ENCODE measurements at places on chromosomes 4 and X.

DNA sequence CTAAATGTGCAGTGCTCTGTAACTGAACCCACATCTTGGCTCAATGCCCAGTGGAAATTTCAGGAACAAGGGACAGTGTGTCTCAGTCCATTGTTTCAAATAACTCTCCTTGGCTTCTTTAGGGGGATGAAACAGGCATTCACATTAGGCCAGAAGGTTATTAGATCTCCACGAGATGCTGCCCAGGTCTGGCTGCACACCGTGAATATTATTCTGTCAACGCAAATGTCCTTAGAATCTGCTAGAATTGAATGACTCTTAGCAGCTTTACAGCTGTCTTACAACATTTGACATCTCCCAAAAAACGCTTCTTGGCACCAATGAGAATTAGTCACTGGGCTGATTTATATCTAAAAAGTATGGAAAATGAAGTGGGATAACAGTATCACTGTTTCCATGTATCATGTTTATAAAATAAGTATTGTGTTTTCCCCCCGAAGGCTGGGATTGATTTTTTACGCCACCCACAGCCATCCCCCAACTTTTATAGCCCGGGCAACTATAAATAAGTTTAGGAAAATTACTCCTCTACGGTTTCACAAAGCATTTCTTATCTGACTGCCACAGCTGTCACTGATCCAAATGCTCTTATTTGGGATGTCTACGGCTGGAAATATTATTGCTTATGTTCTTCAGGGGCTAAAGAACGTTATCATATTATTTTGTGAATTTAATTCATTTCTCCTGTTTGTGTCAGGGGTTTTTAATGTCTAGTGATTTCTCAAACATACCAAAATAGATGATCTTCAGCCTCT lies 559.7 kb upstream of the FAT1 start:
- DNase-seq, result no peak

DNA sequence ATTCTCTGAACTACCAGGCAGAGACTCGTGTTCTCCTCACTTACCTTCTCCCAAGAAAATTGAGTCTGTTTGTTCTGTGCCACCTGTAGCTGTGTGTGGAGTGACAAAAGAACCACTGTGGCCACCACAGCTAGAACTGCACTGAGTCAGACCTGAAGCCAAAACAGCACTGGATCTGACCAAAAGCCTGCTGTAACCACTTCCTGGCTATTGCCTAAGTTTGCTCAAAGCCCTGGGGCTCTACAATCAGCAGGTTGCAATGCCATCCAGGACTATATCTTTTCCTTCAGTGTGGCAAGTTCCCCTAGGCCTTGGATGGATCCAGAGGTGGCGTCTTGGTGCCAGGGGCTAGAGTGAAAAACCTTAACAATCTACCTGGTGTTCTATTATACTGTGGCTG lies 449.1 kb downstream of the FAM133A start:
- DNase-seq, result no peak

- no peak for DNase-seq
Observed at GRCh38 chr4:132642016-132642817, 506.9 kb upstream of the PCDH10 start.

- no peak for DNase-seq
Observed at GRCh38 chr4:105170711-105171110, 24.0 kb downstream of the TET2 start.

- DNase-seq, result no peak
Observed at GRCh38 chrX:11053351-11053750, 57.8 kb upstream of the HCCS start.

- no peak for DNase-seq
Observed at GRCh38 chr4:1354136-1354982, 7.4 kb downstream of the UVSSA start.

GRCh38 chrX:41001327-41001726 lies 83.9 kb upstream of the USP9X start:
- DNase-seq, result no peak

DNA sequence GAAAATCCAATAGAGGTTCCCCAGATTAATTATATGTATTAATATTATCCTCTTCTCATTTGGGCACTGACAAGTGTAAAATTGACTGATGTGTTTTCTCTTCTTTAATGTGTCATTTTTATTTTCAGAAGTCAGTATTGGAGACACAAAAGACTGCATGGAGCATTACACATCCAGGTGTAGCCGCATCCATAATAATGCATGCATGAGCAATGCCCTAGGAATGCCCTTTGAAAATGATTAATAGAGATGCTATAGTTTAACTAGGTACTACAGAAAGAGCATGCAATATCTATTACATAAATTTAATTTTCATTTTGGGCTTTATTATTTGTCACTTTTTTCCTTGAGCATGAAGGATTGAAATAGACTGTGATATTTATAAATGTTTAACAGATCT lies 509.9 kb downstream of the SPOCK3 start:
- no peak for DNase-seq

- DNase-seq, result no peak
Observed at GRCh38 chr4:153645183-153645582, 38.9 kb upstream of the TLR2 start.

DNA sequence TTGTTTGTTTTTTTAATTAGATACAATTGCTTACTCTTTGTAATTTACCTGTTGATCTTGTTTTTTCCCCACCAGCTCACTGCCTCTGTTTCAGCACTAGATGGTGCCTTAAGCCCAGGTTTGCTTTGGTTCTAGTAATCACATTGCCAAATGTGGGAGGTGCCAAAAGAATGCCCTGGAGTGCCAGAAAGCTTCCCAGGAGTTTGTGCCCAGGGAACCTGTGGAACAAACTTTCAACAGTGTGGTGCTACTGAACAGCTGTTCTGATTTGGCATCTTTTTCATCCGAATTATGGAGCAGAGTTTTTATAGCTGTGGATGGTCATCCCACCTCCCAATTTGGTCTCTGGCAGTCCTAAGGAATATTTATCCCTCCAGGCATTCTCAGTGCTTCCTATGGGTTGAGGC lies 1000.7 kb downstream of the STIM2 start:
- no peak for DNase-seq

- no peak for DNase-seq
Observed at GRCh38 chr4:171101845-171102244, 711.4 kb upstream of the GALNTL6 start.

DNA sequence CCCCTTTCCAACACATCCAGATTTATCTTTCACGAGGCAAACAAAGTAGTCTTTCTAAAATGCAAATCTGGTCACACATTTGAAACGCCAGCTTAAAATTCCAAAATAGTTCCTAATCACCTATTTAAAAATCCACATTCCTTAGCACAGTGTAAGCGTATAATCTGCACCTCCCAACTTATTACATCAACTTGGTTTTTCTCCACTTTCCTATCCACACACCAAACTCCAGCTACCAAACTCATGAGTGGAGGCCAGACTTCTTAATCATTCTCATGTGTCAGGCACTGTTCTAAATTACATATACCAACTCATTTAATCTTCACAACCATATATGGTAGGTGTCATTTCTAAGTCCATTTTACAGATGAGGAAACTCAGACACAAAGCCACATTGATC lies 33.8 kb downstream of the ENOX2 start:
- DNase-seq, result no peak

GRCh38 chr4:182748949-182749348 lies 168.2 kb downstream of the DCTD start:
- DNase-seq, result no peak

DNA sequence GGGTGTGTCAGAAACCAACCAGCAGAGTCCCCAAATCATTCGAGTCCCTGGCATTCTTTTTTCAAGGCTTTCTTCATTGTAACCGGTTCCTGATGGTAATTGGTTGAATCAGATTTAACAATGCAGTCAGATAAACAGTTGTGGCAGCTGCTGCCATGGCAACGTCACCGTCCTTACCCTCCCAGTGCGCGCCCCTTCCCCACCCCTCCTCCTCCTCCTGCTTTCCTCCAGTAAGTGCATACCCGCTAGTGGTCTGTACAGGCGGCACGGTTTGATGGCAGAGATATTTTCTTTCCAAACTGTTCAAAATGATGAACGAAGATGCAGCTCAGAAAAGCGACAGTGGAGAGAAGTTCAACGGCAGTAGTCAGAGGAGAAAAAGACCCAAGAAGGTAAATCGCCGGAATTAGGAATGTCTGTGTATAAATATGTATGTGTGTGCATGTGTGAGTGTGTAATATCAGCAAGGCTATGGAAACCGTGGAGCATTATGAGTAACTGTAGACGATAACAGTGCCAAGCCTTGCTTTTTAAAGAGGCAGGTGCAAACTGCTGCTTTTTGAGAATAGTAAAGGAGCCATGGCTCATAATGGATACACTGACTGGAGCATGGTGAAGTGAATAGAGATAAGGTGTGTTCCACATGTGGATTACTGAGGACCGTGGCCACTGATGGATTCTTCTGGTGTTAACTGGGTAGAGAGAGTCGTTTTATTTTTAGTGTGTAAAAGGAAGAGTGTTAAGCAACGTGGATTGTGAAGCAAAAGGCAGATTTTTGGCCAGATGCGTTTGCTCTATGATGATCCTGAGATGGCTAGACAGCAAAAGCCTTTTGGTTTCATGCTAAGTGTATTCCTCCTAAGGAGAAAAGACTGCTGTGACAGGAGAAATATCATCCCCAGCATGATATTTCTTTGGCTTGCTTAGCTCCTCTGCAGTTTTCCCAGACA lies at the start of gene ANK2:
TSS of gene ANK2 (plus strand) at position 233 of the 950 bp plus-strand sequence. CDS start at position 309, 76 bp downstream.
- no peak for DNase-seq

DNA sequence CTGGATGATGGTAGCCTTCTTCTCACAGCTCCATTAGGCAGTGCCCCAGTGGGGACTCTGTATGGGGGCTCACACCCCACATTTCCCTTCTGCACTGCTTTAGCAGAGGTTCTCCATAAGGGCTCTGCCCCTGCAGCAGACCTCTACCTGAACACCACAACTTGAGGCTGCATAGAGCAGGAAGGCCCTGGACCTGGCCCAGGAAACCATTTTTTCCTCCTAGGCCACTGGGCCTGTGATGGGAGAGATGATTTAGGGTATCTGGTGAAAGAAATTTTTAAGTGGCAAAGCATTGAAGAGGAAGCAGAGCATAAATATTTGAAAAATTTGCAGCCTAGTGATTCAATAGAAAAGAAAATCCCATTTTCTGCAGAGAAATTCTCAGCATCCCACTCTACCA lies 17.3 kb downstream of the F8A3 start:
- no peak for DNase-seq

DNA sequence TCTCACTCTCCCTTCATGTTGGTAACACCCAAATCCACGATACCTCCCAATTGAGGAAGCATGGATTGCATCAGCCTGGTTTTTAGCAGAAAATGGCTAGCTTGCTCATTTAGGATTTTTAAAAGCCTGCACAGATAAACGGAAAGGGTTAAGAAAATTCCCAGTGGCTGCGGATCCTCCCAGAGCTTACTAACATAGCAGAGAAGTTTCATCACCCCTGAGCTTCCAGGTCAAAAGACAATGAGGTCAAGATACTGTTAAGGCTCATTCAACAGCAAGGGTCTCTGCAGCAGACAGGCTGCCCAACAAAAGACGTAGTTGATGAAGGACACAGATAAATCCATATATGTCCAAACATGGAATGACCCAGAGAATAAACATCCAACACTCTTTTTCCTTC lies 220.2 kb downstream of the ASMT start:
- DNase-seq, result no peak

- no peak for DNase-seq
Observed at GRCh38 chr4:121148000-121148399, 16.1 kb downstream of the TNIP3 start.

DNA sequence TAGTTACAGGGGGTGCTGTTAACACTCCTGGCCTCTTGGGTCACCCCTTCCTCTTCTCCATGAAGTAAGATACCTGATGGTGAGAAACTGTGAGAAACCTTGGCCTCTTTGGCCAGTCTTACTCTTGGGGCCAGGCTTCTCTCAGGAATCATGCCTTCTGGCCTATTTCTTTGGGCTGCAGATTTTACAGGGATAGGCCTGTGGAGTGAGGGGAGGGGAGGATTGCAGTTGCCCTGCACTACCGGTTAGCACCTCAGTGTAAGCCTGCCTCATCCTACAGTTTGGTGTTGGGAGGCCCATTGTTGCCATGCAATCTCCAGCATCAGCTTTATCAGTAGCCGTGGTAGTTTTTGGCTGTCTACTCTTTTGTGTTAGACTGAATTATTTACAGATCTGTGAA lies 7.6 kb upstream of the PGRMC2 start:
- no peak for DNase-seq

DNA sequence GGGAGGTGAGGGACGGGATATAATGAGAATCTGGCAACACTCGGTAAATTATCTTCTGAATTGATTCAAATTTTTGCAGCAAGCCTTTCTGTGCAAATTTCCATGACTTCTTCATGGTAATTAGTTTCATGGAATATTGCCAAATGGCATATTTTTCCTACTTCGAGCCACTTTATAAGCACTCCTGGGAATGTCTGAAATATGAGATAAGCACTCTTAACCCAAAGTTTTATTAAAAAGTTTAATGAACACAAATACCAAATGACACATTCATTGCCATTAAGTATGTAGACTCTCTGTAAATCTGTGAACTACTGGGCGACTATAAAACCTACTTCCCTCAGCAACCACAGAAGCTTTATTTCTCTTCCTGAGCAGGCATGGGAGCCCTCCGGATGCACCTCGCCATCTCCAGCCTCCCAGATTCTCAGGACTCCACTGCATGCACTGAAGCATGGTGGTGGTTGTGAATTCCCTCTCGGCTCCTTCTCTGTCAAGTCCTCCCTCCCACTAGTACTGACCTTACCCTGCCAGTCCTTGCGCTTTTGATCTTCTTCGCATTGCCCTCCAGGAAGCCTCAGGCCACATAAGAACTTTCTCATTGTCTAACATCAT lies 154.4 kb upstream of the RPL34 start:
- DNase-seq, result no peak

DNA sequence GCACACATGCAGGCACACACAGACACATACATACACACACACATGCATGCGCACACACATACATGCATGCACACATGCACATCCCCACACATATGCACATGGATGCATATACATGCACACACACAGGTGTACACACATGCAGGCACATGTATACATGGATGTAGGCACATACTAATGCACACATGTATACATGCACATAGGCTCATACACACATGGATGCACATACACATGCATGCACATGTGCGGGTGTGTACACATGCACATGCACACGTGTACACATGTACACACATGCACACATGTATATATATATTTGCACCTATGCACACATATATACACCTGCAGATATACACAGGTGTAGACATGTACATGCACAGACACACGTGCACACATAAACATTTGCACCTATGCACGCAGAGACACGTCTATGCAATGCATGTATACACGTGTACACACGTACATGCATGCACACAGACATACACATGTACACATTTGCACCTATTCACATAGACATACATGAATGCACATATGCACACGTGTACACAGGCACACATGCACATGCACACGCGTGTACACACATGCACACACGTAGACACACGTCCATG lies 4.0 kb downstream of the PLCXD1 start:
- DNase-seq, result no peak

DNA sequence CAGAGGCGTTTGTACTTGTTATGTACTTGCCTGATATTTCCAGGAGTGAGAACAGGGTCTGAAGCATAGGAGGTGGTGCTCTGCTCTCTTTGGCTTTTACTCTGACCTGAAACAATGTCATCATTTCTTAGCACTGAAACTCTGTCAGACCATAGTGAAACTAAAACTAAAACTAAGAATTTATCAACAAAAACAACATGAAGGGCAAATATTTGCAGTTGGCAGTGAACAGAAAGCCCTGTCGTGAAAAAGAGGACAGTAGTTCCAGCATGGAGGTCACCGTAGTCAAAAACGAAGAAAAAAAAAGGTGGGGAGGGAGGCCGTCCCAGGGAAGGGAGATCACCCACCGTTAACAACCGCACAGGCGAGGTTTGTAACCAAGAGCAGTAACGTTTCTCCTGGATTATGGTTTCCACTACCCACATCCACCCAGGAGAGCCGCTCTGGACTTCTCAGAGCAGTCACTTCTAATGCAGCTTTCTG lies 97.5 kb downstream of the ANK2 start:
- DNase-seq, result no peak
